ENCODE measurements at places on chromosomes 7 and 10.

DNA sequence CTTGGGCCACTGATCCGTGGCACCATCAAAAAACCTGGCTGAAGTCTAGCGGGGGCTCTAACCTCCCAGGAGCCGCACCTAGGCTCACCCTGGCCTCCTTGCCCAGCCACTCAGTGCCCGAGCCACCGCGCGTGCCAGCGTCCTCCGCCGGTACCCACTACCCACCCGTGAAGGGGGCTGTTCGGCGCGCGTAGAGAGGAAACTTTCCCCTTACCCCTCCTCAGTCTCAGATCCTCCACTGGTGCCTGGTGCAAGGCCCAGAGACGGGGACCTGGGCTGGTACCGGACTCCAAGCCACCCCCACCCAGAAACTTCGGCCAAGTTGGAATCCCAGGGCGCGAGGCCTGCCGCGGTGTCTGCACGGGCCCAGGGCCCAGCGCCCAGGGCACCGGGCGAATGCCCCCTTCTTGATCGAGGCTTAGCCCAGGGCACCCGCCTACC is 3.5 kb upstream of the EBF3 start:
- DNase-seq: no peak

DNA sequence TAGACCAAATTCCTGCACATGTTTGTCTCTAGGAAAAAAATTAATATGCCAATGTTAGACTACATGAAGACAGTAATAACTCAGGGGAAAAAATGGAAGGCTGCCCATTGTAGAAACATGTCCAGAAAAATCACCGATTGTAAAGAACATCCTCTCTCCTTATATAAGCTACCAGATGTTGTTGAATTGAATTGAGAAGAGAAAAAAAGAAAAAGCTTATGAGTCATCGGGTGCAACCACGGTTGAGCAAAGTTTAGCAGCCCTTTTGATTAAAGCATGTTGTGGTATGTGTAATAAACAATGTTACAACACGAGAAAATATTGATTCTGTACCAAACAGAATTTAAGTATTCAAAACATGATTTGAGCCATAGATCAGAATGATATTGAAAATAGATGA is 102.3 kb upstream of the ARHGAP21 start:
- no peak for DNase-seq

DNA sequence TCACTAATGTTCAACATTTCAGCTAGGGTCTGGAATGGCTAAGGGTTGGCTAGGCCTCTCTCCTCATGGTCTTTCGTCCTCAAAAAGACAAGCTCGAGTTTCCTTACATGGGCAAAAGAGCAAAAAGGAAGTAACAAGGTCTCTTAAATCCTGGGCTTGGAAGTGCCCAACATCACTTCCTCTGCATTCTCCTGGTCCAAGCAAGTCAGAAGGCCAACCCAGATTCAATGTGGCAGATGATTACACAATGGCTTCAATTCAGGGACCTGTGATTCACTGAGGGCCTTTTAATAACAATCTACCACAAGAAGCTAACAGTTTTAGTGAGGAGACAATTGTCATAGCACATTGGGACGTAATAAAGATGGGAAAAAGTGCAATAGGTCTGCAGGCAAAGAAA is 4.4 kb upstream of the NUP205 start:
- DNase-seq: no peak

- no peak for DNase-seq
Observed at GRCh38 chr10:79431428-79431827, 14.0 kb downstream of the ZCCHC24 start.

DNA sequence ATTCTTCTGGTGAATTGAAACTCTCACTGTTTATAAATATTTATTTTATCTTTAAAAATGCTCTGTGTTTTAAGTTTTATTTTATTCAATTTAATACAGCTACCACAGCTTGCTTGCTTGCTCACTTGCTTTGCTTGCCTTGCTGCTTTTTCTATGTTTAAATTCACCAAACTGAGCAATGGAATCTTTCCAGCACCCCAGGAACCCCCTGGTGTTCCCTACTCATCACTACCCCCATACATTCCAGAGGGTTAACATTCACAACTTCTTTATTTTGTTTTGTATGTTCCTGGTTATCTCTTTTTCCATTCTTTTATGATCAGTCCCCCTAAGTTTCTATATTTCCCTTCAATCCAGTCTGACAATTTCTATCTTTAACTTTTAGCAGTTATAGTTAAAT is 166.5 kb upstream of the COL1A2 start:
- DNase-seq: no peak

DNA sequence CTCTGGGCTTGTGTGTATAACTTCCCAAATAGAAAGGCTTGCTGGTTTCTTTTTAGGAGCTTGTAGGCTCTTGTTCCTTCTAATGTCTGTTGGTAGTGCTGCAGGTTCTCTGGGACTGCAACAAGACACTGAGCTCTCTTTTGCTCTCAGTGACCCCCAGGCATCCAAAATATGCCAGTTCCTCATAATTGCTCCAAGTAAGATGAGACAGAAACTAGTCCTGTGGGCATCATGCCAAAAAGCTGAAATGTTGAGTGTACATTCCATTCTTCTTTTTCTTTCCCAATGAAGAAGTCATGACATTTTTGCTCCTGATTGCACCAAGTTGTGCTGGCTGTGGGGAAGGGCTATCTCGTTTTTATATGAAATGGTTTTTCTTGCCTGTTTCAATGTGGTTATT is 7.1 kb upstream of the BTBD16 start:
- DNase-seq: no peak

GRCh38 chr7:97009753-97010732 is 4.7 kb downstream of the DLX6 start:
- no peak for DNase-seq

DNA sequence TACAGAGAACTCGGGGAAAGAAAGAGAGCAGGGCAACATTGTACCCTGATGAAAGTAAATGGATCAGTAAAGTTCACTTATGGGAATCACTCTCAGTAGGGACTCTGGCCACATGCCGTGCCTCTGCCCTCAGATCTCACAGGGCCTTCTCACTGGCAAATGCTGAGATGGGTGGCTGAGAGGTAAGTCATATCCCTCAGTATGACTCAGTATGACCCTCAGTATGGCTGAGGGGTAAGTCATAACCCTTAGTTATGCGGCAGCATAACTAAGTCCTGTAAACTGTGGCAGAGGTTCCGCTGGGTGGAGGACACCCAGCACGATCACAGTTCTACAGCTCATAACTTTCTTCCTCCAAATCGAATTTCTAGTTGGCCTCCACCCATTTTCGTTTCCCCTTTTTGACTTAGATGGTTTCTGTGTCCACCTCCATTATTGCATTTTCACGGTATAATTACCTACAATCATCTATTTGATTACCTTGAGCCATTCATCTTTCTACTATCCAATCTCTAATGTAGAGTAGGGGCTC is 26.5 kb upstream of the WNT16 start:
- no peak for DNase-seq

DNA sequence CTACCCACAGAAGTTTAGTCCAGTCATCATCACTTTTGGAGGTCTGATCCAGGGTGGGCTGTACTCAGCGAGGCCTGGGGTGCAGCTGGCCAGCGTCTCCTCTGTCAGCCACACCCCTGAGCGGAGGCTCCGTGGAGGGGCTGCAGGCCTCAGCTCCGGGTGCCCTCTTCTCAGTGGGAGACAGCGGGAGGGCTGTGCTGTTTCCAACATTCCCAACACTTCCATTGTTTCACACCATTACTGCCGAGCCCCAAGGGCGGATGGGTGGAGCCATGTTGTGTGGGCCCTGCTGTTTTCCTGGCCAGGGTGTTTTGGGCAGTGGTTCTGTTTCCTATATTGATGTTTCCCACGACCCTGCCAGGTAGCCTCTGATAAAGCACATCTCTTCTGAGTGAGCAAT is 95.0 kb downstream of the MKI67 start:
- no peak for DNase-seq

GRCh38 chr7:151721236-151721635 is 155.7 kb downstream of the PRKAG2 start:
- no peak for DNase-seq

DNA sequence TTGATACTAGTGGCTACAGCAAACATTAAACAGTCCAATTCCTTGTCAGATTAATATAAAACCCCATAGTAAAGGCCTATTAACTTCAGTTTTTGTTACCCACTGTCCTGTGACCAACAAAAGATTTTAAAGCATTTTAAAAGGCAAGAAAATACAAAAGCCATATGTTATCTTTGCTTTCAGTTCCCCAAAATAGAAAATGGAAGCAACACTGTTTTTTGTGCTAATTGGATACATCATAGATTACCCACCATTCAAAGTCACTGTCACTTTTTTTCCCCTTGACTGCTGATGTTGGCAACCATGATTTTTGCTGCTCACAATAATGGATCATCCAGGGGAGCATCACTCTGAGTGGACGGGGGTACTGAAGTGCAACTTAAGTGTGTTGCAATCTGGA is 52.4 kb upstream of the TMEM140 start:
- no peak for DNase-seq

DNA sequence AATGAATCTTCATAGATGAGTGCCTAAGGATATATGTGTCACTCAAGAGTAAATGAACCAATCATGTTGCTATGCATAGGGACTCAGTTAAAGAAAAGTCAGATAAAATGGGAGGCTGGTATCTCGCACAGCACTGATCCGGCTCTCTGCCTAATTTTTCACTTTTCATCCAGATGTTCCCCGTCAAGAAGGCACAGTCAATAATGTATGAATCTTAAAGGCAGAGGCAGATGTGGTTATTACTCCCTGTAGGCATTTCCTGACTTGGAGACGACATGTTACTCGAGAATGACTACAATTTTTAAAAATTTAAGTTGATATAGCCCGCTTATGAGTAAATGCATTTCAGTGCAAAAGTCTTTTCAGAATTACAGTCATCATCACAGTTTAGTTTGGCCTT is 113.6 kb downstream of the TBXAS1 start:
- DNase-seq: no peak
